ENCODE measurements at places on chromosomes 16 and 17.

DNA sequence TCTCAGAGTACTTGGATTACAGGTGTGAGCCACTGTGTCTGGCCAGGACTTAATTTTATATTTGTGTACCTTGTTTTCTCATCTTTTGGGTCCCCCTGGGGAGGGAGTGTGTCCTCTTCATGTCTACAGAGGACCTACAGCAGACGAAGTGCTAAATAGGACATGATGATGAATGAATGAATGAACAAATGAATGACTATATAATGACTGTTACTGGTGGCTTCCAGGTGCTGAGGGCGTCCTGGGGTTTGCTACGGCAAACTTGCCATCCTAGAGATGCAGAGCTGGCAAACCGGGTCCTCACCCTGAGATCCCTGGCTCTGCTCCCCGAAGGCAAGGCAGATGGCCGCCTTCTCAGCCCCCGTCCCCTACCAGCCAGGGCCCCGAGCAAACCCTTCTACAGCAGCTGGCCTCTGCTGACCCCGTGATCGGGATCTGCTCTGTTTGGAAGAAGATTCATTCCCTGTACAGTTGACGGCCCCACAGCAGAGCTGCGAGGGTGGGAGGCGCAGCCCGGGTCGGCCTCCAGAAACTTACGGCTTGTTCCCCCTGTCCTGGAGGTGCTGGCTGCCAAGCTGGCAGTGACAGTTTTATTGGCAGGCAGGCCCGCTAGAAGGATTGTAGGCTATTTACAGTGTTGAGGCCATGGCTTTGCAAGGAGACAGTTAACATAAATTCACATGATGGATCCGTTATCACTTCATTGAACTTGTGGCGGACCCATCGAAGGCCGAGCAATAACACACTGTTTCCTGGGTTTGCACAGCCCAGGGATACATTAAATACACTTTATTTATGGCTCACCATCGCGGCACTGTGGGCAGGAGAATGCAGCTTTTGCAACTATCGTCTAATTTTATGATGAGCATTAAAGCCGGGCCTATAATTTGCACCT lies 197.7 kb upstream of the GSE1 start:
- no peak for DNase-seq

DNA sequence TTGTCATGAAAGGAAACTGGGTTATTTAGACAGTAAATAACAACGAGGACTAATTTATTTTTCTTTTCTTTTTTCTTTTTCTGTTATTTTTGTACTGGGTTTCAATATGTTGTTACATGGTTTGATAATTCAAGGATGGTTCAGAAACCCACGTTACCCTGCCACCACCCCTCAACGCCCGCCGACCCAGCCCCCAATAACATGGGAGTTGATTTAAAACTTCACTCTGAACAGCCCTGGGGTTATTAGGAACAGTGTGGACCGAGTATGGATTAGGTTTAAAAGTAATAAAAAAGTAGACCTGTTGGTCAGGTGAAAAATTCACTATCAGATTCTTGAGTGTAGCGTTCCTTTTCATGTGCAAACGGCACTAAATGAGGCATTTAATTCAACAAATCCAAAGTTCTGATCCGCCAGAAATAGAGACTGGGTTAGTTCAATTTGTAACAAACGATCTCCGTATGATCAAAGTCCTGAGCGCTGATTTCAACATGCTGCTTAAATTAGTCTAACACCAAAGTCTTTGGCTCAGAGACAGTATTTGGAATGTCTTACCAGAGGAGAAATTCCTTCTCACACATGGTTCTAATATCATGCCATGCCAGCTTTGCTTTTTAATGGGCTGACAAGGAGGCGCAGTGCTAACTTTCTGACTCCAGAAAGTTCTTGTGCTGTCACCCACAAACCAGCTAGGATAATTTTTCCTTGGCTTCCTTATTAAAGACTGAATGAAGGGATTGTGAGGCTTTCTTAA lies 173.1 kb upstream of the IRX3 start:
- peak; percentile 93 for DNase-seq

- no peak for DNase-seq
These were observed 132.6 kb downstream of the PARN start for GRCh38 chr16:14497245-14498082.

DNA sequence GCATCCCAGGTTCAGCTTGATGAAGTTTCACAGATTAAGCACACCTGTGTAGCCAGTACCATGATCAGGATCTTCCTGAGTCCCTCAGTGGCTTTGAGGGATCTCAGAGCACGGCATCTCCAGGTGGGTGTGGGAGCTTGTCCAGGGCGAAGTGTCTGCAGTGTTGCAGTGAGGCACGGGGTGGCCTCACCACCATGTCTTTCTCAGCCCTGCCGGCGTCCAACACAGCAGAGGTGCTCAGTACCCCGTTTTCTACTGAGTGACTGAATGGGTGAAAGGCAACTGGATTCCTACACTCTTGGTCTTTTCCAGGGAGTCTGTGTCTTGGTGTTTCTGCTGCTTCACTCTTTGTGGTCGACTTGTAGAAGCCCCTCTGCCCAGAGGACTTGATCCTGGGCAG lies 63.7 kb downstream of the MPRIP start:
- no peak for DNase-seq

DNA sequence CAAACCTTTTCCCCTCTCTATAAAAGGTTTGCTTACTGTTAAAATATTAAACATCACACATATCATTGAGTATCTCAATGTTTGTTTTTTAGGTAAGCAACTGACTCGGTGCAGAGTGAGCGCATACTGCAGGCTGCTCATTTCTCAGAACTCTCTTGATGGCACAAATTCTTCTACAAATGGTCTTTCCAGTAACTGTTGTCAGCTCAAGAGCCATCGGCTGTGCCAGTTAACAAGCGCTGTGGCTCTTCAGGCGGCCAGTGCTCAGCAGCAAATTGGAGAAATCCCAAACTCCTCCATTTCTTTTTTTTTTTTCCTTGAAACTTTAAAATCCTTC lies 8.6 kb downstream of the ABCA3 start:
- no peak for DNase-seq

DNA sequence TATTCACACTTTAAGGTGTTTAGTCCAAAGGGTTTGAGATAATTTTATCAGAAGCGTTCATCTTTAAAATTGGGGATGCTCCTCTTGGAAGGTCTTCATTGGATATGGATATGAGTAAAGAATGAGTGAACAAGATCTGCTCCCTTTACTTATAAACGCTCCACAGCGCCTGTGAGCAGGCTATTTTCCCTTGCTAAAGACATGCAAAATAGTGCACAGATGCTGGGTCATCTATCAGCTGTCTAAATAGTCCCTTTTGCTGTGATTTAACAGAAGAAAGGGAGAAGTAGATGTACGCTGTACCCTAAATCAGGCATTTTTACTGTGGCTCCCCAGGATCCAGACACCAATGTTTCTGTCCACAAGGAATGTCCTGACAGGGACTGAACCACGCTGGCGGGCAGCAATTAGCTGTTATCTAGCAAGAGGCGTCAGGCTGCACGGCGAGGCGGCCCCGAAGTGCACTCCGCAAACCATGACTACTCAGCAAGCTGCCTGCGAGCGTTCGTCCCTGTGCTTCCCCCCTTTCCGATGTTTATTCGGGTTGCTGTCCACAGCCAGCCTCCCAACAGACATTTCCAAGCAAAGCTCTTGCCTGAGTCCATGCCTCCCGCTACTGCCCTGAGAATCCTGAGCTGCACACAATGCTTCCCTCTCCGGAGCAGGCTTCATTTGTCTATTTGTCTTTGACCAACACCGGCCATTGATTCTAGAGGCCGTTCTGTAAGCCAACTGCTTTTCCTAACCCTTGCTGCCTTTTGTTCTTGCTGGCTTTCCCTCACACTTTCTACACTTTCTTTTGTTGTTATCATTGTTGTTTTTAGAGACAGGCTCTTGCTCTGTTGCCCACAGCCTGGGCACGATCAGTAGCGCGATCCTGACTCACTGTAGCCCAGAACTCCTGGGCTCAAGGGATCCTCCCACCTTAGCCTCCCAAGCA lies 55.7 kb upstream of the CNEP1R1 start:
- DNase-seq: no peak

- DNase-seq: no peak
These were observed 470.7 kb upstream of the RBFOX1 start for GRCh38 chr16:6861815-6862477.

GRCh38 chr17:70901870-70902269 lies 732.5 kb downstream of the KCNJ2 start:
- no peak for DNase-seq

GRCh38 chr17:74842599-74843351 lies 16.9 kb downstream of the GRIN2C start:
- DNase-seq: peak; percentile 42

- no peak for DNase-seq
These were observed 114.7 kb downstream of the HAPSTR1 start for GRCh38 chr16:9206156-9206555.

- no peak for DNase-seq
These were observed 1.6 kb upstream of the N4BP1 start for GRCh38 chr16:48611329-48612137.

GRCh38 chr17:4725646-4726310 lies 5.5 kb upstream of the MED11 start:
- DNase-seq: no peak

DNA sequence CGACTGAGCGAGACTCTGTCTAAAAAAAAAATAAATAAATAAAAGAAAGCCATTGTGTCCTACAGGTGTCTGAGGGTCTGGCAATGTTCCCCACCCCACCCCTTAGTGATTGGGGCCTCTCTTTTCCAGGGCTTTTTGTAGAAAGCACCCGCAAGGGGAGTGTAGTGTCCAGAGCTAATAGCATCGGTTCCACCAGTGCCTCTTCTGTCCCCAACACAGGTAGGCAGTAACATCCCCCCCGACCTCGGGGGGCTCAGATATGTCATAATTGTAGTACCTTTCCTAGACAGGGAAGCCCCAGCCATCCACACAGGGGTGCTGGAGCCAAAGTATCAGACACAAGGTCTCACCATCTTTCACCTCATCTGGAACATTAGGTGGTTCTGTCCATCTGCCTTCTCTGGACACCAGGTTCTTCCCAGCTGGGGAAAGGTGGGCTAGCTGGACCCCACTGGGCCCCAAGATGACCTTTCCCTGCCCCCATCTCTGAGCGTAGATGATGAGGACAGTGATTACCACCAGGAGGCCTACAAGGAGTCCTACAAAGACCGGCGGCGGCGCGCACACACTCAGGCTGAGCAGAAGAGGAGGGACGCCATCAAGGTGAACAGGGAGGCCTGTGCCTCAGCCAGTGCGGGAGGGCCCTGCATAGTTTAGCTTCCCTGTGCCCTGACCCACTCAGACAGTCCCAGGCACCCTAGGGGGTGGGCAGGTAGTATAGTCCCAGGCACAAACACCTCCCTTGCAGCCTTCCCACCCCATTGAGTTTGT lies 1.6 kb downstream of the MLX start:
- no peak for DNase-seq

Measured in fibroblast of skin of right biceps (primary cell).